Sigmoid colon (tissue), 7 donors: ENCODE measurements at places on chromosomes 16 and 17. TPM values are rescaled to one million over a fixed set of nuclear protein-coding genes. Genes with fewer than 3 reads are reported as not detected.

The IGF2BP1 gene
- 0.36 TPM for total RNA-seq

The SCNN1B gene
- 9.2 TPM for total RNA-seq

The TEKT1 gene
- not detected for total RNA-seq

The ZNF286A gene
- 25.5 TPM for total RNA-seq

The YBX2 gene
- total RNA-seq: 1.8 TPM

- DNase-seq: no peak
Observed at GRCh38 chr17:57555636-57556175, 189.4 kb downstream of the CCDC182 start.

GRCh38 chr16:16127469-16128116 is 95.7 kb downstream of the ABCC6 start:
- peak; percentile 88 for DNase-seq

GRCh38 chr16:49341706-49342105 is 31.9 kb upstream of the C16orf78 start:
- DNase-seq: peak; percentile 25

DNA sequence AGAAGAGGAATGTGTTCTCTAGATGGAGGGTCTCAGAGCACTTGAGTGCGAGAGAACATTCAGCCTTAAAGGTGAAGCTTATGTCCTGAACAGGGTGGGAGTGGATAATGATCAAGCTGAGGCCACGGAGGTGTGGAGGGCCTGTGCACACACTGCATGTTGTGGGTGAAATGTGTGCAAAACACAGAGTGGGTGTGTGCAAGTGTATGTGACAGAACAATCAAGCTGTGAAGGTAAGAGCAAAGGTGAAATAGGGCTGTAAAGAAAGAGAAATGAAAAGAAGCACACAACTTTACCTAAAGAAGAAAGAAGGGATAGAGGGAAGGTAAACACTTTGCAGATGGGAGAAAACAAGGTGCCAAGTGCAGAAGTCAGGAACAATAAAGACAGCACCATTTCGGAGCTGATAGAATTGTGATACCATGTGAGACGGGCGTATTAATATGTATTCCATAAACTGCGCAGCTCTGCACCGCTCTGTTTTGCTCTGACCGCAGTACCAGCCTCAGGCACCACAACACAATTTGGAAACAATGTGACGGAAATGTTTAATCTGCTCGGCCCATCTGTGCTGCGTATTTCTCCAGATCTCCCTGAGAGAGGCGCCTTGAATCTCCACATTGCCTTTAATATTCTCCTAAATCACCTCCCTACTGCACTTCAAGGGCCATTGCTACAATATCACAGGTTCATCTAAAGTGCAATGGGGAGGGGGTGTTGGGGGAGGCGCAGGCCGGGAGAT is 40.6 kb downstream of the SNX11 start:
- DNase-seq: no peak

DNA sequence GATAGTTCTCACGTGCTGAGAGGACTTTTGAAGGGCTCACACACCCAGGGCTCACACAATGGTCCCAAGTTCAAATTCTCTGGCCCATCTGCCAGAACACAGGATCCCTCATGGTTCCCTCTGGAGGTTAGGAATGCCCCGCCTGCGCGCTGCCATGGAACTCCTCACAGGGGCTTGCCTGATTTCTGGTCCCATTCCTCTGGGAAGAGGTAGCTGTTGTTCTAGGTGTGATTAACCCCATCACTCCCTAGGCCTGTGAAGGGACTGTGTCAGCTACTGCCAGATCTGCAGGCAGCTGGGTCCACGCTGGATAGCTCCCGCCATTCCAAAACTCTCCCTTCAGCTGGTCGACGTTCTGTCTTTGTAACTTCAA is 2.3 kb upstream of the ARMC5 start:
- DNase-seq: peak; percentile 47
